ENCODE measurements at places on chromosomes 16 and 17. TPM values are rescaled to one million over a fixed set of nuclear protein-coding genes. Genes with fewer than 3 reads are reported as not detected.

DNA sequence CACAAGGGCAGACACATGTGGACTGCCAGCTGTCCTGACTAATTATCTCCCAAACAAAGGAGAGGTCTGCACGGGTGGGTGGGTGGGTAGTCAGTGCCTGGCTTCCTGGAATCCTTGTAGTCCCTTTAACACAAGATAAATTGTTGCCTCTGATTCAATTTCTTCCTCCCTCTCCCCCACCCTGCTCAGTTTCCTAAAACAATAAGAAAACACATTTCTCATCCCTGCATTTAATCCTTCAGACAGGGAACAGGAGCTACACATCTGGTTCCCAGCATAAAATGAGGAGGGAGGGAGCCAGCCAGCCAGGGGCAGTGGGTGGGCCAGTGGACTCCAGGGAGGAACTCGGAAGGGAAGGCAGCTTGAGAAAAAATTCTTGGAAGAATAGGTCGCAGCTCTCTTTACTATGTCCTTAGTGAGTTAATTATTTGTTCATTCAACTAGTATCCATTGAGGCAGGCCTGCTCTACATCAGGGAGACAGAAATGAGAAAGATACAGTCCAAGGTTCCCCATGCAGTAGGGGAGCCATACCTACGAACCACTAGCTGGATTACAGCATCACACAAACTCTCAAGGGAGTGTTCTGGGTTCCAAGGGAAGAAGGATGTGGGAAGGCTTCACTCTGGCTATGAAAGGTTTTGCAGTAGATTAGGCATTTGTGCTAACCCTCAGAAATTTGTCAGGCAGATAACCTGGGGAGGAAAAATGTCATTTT is 58.3 kb downstream of the CCT6B start:
- H3K36me3 ChIP-seq: no peaks in the 10 kb centered on the region
- no peak for DNase-seq
- no peaks in the 10 kb centered on the region for H3K4me1 ChIP-seq
- H3K27me3 ChIP-seq: no peaks in the 10 kb centered on the region
- no peak overlapping the region for H3K27ac ChIP-seq
- H3K4me3 ChIP-seq: no peak overlapping the region

GRCh38 chr17:13544765-13545164 is 57.0 kb downstream of the HS3ST3A1 start:
- peaks cover 54% of the 10 kb centered on the region for H3K4me1 ChIP-seq
- H3K27me3 ChIP-seq: no peaks in the 10 kb centered on the region
- H3K4me3 ChIP-seq: peak overlapping the region; percentile 47
- H3K36me3 ChIP-seq: peaks cover 25% of the 10 kb centered on the region
- H3K27ac ChIP-seq: peak overlapping the region; percentile 91

Gene PLXDC1
- not detected for total RNA-seq

Gene TMEM220
- 5.6 TPM for total RNA-seq

- H3K27me3 ChIP-seq: no peaks in the 10 kb centered on the region
- H3K27ac ChIP-seq: no peak overlapping the region
- peak; percentile 98 for DNase-seq
Observed at GRCh38 chr17:63478814-63479494, 2.1 kb downstream of the ACE start.

DNA sequence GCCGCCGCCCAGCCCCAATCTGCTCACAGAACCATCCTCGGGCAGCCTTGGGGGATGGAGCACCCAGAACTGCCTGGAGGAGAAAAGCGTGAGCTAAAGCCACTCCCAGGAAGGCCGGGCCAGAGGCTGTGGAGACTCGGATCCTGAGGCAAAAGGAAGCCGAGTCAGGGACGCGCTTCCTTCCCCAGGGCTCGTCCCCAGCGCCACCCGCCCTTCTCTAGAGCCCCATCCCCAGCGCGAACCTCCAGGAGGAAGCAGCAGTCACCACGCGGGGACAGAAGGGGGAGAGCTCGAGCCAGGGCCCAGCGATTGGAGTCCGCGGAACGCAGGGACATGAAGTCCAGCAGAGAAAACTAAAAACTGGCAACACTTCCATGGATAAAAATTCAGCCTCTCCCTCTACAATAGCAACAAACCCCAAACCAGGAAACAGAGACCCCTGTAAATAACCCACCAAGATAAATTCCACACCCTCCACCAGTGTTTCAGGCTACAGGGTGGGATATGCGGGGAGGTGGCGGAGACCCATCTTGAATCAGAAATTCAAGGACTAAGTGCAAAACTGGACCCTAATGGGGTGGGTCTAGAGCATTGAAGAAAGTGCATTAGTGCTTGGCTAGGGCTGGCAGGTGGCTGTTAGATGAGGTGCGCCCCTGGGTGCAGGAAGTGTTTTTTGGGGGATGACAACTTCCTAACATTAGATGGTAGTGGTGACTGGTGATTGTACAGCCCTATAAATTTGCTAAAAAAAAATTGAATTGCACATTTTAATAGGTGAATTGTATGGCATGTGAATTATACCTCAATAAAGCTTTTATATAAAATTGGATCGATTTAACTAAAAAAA is 116.1 kb upstream of the METRNL start:
- peaks cover 8% of the 10 kb centered on the region for H3K4me1 ChIP-seq
- no peaks in the 10 kb centered on the region for H3K36me3 ChIP-seq
- peak overlapping the region; percentile 43 for H3K27ac ChIP-seq
- peak overlapping the region; percentile 59 for H3K4me3 ChIP-seq

Gene CFAP97D1
- total RNA-seq: not detected

DNA sequence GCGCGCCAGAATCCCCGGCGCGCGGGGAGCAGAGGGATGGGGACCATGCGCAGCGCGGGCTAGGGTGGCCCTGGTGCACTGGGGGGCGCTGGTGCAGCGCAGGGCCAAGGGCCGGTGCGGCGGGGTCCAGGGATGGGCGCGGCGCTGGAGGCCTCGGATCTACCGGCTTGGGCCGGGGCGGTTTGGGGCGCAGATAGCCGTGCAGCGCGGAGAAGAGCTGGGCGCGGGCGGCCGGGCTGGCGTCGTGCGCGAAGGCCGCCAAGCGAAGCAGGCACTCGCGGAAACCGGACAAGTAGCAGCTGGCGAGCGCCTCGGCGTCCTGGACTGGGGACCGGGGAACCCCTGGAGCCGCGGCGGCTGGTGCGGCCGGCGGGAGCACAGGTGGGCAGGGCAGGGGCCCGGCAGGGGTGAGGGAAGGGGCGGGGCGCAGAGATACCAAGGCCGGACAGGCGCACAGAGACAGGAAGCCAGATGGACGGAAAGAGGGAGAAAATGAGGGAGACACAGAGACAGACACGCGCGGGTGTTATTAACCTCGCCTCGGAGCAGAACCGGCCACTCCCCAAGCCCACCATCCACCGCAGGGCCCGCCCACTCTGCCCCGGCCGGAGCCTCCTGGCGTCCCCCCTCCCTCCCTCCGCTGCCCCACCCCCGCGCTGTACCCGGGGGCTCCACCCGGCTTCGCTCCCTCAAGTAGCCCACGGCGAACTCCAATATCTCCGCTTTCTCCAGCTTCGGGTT is 2.1 kb downstream of the HES7 start:
- H3K4me3 ChIP-seq: peak overlapping the region; percentile 75
- no peaks in the 10 kb centered on the region for H3K27me3 ChIP-seq
- H3K4me1 ChIP-seq: peaks cover 30% of the 10 kb centered on the region
- no peaks in the 10 kb centered on the region for H3K36me3 ChIP-seq
- no peak overlapping the region for H3K27ac ChIP-seq
- DNase-seq: peak; percentile 72

GRCh38 chr17:75433218-75433783 is 23.1 kb upstream of the TMEM94 start:
- H3K4me1 ChIP-seq: peaks cover 11% of the 10 kb centered on the region

GRCh38 chr16:71855937-71856662 is 10.3 kb downstream of the ATXN1L start:
- H3K4me1 ChIP-seq: no peaks in the 10 kb centered on the region
- peaks cover 4% of the 10 kb centered on the region for H3K36me3 ChIP-seq
- DNase-seq: no peak
- H3K27me3 ChIP-seq: no peaks in the 10 kb centered on the region
- H3K4me3 ChIP-seq: no peak overlapping the region
- H3K27ac ChIP-seq: no peak overlapping the region

- no peaks in the 10 kb centered on the region for H3K36me3 ChIP-seq
- DNase-seq: no peak
- no peaks in the 10 kb centered on the region for H3K27me3 ChIP-seq
- H3K27ac ChIP-seq: no peak overlapping the region
- no peak overlapping the region for H3K4me3 ChIP-seq
Observed at GRCh38 chr17:43360376-43360738, 38.4 kb upstream of the ARL4D start.

Gene KRT9
- total RNA-seq: not detected

Gene LRRC37A3
- 3.1 TPM for total RNA-seq

Data from GM23248 (cell line).